ENCODE measurements at places on chromosomes 13 and 19.
A peak's percentile ranks its signal among the peaks of the same experiment; 100 is the strongest.

DNA sequence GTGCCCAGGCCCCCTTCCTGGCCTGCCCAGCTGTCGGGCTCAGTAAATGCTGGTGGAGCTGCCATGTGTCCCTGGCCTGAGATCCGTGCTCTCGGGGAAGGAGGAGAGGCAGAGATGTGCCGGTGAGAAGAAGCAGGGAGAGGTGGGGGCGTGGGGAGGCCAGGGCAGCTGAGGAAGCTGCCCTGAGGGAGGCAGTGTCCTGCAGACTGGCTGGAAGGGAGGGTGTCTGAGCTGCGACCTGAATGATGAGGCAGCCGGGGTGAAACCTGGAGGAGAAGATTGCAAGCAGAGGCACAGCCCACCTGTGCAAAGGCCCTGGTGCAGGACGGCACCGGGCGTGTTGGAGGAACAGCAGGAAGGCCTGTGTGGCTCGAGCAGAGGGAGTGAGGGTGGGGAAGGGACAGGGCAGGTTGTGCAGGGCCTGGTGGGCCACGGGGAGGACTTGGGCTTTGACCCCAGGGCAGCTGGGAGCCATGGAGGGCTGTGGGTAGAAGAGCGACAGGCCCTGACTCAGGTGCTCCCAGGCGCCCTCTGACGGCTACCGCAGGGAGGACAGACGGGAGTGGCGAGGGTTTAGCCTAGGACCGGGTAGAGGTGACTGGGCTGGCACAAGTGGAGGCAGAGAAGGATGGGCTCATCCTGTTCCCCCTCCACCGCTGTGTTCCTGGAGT lies 14.0 kb upstream of the CELF5 start:
- DNase-seq = peak; percentile 68

DNA sequence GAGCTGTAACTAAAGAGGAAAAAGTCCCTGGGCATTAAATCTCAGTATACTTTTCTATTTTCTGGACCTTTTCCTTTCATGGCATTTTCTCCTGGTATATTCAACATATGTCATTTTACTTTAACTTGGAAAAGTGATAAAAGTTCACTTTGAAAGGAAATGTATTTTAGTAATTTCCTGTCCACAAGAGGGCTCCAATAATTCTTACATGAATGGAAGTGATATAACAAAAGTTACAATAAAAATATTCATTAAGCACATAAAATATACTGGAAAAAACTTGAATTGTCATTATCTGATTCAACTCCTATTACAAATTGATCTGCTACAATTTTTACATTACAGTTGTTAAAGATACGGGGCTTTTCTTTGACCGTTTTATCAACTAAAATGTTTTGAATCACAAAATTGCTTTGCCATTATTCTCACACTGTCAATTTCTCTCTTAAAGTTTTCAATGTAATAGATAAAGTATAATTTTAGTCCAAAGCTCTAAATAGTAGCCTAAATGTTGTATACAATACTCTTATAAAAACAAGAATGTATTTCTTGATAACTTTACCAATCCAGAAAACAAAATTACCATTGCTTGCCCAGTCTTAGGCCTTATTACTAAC lies 4.9 kb downstream of the UBL3 start:
- peak; percentile 60 for DNase-seq

DNA sequence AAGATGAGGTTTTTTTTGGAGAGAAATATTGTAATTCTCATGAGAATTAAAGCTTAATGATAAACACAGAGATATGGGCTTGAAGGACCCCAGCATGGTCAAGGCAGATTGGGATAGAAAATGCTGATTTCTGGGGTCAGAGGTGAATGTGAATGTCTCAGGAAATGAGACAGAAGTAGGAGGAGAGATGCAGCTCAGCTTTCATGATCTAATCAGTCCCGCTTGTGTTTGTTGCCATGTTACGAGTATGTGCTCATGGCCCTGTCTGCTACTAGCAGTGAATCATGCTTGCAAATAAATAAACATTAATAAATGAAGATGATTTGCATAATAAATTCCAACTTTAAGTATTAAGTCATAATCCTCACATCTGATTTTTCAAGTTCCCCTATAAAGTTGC lies 23.0 kb upstream of the NDFIP2 start:
- peak; percentile 92 for DNase-seq

- no peak for DNase-seq
Observed at GRCh38 chr13:98288211-98288610, 111.1 kb upstream of the RNF113B start.

DNA sequence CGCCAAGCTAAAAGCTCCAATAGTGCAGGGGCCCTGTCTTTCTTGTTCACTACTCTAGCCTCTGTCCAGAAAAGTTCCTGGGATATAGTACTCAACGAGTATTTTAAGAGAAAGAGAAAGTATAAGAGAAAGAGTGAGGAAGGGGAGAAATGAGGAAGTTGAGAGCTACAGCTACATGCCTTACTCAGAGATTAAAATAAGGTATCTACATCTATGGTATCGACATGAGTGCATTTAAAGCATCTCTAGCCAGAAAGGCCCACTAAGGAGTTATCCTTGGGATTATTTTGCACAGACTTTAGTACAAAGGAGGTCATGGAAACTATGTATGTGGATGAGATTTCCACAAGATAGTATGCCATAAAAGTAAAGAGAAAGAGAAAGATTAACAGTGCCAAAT lies 28.5 kb downstream of the MYCBP2 start:
- no peak for DNase-seq

DNA sequence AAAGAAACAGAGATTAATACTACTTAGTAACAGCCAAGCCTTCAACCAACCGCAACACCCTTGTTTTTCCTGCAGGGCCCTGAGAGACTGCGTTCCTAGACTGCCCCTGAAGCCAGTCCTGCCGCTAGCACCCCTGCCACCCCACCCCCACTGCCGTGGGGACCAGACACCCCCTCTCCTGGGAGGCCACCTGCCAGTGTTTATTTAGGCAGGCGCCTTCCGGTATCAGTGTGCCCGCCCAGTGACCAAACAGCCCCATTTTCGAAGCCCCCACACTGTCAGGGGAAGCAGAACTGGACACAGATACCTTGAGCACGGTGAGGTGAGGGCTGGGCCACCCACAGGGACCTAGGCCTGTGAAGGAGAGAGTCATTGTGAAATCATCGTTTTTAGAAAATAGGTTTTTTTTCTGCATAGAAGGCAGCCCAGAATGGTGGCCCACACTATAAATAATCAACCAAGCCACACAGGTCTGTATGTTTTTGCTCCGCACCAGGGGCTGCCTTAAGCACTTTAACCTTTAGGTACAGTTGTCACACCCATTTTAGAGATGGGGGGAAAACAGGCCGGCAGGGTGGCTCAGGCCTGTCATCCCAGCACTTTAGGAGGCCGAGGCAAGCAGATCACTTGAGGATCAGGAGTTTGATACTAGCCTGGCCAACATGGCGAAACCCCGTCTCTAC lies 3.5 kb upstream of the TLE5 start:
- DNase-seq = no peak

- no peak for DNase-seq
Observed at GRCh38 chr13:51721496-51721895, 82.5 kb downstream of the DHRS12 start.

DNA sequence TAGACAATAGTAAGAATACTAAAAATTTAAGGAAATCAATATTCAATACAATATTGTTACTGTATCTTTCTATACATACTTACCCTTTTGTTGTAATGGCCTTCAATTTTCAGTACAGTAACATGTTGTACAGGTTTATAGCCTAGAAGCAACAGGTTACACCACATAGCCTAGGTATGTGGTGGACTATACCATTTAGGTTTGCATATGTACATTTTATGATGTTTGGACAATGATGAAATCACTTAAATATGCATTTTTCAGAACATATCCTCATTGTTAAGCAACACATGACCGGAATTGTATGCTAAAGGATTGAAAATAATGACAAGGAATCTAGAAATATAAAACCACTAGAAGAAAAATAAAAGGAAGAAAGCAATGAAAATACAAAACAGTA lies 611.4 kb downstream of the DACH1 start:
- DNase-seq = peak; percentile 31

- no peak for DNase-seq
Observed at GRCh38 chr19:41994521-41994971, 516 bp upstream of the ATP1A3 start.

DNA sequence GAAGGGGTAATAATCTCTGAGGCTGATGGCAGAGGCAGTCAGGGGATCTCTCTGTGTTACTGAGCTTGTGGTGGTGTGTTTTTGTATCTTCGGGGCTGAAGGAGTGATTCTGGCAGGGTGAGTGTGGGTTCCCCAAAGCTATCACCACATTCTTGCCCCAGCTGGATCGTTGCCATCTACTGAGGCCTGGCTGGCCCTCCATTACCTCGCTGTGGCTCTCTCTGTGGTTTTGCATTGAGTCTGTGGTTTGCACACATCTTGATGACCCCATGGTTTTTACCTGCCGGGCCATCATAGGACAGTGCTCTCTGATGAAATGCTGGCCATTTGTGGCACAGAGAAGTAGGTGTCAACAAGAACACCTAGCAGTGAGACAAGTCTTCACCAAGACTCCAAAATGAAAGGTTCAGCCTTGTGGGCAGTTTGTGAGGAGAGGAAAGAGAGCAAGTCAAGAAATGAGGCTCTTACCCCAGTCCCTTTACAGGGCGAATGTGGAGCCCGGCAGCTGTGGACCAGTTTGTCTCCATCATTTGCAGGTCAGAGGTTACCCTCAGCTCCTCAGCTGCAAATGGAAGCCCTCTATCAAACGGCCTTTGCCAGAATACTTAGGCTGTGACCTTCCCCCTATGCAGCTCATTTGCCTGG lies 69.0 kb upstream of the NPAS1 start:
- no peak for DNase-seq

- no peak for DNase-seq
Observed at GRCh38 chr19:5142725-5143097, 173.8 kb downstream of the KDM4B start.

GRCh38 chr13:22758245-22758644 lies 422.5 kb upstream of the SGCG start:
- DNase-seq = no peak

DNA sequence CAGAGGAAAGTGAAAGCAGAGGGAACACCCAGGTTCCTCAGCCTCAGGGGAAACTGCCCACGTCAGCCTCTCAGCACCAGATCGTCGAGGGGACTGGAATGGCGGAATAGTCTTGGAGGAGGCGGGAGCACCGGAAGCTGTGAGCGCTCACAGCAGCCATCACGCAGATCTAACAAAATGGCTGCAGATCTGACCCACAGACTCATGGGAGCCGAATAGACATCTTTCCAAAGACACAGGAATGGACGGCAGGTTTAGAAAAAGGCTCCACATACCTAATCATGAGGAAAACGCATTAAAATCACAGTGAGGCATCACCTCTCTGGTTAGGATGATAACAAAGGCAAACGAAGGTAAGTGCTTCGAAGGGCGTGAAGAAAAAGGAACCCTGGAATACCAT lies 11.8 kb upstream of the LILRA2 start:
- no peak for DNase-seq
